ENCODE measurements at places on chromosomes 4 and X.
A peak's percentile ranks its signal among the peaks of the same experiment; 100 is the strongest.

GRCh38 chrX:3192835-3193234, 151.6 kb downstream of the ARSF start:
- no peak for DNase-seq

DNA sequence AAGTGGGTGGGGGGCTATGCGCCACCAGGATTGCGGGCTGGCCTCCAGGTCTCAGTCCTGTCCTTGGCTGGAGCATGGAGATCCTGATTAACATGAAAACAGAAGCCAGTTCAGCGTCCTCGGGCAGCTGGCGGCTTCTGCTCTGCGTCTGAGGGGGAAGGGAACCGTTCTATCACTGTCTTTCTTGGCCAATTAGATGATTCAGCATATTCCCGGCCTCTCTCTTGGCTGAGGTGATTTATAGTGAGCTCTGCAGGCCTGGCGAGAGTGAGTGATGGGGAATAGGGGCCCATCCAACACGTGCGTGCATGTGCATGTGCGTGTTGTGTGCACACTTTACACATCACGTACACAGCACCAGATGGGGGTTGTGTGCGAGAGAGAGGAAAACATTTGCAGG, 145.8 kb upstream of the ATP6AP2 start:
- no peak for DNase-seq

DNA sequence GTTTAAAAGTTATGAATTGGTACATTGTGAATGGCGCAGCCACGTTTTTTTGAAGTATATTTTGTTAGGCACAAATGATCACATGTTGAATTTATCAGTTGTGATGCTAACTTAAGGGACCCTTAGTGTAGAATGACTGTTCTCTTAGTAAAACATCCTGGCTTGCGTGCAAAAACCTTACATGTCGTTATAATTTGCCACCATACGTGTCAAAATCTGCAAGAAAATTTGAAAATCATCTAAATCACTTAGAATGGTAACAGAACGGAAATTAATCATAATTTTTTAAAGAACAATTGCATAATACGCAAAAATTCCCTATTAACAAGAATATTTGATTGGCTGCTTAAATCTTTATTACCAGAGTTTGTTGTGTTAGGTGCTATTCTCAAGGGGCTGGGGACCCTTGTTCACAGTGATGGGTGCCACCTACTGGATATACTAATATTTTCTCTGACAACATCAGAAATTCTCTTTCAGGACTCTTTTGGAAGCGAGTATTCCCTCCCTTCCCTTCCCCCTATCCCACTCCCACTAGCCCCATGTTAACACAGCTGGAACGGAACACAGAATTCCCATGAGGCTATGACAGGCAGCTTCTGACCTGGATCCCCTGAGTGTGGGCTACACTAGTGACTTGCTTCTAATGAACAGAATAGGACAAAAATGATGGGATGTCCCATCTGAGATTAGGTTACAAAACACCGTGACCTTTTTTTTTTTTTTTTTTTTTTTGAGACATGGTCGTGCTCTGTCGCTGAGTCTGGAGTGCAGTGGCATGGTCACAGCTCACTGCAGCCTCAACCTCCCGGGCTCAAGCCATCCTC, 71.8 kb downstream of the SUPT20HL2 start:
- peak; percentile 2 for DNase-seq

DNA sequence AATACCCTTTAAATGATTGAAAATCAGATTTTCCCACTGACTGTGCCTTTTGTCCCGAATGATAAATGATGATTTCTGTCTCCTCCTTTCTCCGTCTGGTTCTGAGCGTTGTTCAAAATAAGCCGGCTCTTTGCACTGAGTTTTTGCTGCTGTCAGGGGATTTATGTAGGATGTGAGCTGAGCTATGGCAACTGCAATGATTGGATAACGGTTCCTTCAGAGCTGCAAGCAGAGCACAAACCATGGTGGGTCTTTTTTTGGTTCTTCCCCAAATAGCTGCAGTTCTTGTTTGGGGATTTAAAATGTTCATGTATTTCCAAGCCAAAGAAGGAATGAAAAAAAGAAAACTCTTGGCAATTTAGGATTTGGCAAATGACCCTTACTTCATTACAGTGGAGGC, 124.5 kb upstream of the CASK start:
- no peak for DNase-seq

- no peak for DNase-seq
Measured at GRCh38 chrX:125293850-125294780, 25.6 kb upstream of the TEX13C start.

DNA sequence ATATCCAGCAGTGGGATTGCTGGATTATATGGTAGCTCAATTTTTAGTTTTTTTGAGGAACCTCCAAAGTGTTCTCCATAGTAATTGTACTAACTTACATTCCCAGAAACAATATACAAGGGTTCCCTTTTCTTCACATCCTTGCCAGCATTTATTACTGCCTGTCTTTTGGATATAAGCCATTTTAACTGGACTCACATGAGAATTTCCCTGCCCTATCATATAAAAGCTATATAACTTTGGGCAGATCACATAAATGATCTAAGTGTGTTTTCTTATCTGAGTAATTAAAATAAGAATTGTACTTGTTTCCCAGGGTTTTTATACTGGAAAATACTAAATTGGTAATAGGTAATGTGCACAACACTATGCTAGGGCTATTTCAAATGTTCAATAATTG, 25.4 kb downstream of the APOOL start:
- no peak for DNase-seq

GRCh38 chrX:129092242-129092641, 431.0 kb downstream of the SMARCA1 start:
- DNase-seq = no peak

GRCh38 chrX:105634180-105634579, 188.2 kb upstream of the NRK start:
- no peak for DNase-seq

DNA sequence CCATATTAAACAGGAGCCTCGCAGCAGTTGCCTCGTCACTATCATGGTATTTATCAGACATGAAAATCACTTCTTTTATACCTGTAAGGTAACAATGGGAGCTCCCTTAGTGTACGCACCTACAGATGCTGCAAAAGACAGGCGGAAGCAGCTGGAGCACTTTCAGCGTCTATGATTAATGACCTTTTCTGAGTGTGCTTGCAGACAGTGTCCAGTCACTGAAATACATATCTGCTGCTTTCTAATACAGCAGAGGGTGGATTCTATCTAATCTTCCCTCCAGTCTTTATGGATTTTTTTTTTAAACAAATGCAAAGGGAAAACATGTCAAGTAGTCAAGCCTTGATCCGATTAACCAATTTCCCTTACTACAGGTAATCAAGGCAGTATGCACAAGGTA, 24.1 kb downstream of the DCTD start:
- no peak for DNase-seq

GRCh38 chrX:19799319-19800182, 87.8 kb downstream of the SH3KBP1 start:
- no peak for DNase-seq

GRCh38 chrX:150790021-150790420, 96.8 kb downstream of the MTMR1 start:
- DNase-seq = no peak

DNA sequence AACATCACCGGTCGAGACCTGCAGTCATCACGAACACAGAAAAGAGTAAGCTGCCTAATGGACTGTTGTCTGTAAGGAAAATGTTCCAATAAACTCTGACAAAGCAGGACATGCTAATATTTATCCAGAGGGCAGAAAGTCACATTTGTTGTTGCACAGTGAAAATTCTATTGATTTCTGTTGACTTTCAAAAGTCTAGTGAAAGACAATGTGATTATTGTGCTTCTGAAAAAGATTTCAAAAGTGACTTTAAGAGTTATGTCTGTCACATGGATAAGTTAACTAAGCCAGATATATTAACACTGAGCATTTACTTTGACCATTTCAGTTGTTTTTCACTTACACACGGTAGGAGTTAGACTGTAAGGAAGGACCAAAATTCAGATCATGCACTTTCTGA, 9.3 kb upstream of the RFC1 start:
- no peak for DNase-seq

GRCh38 chrX:71251466-71251973, 2.4 kb downstream of the ZMYM3 start:
- no peak for DNase-seq

DNA sequence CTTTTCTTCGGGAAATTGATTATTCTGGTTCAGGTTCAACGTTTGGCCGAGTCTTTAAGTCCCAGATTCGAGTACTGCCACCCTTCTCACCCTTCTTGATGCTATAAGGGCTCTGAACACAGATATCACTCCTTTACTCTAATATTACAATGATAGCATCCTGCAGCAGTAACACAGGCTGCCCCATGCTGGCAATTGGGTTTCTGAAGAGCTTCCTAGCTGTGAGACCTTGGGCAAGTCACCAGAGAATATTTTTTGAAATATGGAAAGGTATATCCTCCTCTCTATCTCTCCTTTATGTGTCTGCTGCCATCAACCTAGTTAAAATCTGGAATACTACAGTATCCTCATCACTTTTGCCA, 297 bp upstream of the MTMR8 start:
- DNase-seq = no peak

- peak; percentile 5 for DNase-seq
Measured at GRCh38 chrX:8743126-8743732, 11.3 kb upstream of the ANOS1 start.

GRCh38 chr4:78432896-78433295, 118.7 kb upstream of the ANXA3 start:
- DNase-seq = peak; percentile 8

DNA sequence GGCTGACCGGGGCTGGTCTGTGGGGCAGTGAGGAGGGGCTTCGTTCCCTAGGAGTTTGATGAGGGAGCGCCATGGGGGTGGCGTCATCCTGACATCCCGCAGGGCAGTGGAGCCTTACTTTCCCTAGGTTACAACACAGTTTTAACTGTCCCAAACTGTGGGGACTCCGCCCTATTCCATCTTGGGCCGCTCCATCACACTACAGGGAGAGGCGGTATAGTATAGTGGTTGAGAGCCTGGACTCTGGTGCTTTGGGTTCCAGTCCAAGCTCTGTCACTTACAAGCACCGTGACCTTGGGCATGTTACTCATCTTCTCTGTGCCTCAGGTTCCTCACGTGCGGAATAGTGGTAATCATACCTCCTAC, 44.2 kb downstream of the ZNF185 start:
- DNase-seq = no peak

GRCh38 chr4:173461170-173461569, 62.3 kb upstream of the SCRG1 start:
- DNase-seq = no peak

DNA sequence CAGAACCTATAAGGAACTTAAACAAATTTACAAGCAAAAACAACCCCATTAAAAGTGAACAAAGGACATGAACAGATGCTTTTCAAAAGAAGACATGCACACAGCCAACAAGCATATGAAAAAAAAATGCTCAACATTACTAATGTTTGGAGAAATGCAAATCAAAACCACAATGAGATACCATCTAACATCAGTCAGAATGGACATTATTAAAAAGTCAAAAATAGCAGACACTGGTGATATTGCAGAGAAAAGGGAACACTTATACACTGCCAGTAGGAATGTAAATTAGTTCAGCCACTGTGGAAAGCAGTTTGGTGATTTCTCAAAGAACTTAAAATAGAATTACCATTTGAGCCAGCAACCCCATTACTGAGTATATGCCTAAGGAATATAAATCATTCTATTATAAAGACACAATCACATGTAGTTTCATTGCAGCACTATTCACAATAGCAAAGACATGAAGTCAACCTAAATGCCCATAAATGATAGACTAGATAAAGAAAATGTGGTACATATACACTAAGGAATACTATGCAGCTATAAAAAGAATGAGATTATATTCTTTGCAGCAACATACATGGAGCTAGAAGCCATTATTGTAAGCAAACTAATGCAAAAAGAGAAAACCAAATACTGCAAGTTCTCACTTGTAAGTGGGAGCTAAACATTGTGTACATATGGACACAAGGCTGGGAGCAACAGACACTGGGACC, 1509.4 kb downstream of the TECRL start:
- DNase-seq = no peak

DNA sequence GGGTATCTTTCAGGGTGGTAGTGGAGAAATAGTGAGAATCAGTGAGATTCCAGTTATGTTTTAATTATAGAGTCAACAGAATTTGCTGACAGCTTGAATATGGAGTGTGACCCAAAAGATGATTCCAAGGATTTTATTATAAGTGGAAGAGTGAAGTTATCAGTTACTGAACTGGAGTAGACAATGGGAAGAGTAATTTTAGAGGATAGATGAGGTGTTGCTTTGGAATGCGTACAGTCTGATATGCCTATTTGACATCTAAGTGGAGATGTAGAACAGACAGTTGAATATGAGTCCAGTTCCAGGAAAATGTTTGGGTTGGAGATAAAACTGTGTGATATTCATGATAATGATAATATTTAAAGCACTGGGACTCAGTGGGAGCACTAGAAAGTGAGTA, 174.2 kb downstream of the MAPK10 start:
- DNase-seq = no peak

GRCh38 chr4:93617606-93618005, 210.9 kb upstream of the ATOH1 start:
- no peak for DNase-seq

- no peak for DNase-seq
Measured at GRCh38 chr4:140071806-140072205, 82.2 kb downstream of the MAML3 start.

DNA sequence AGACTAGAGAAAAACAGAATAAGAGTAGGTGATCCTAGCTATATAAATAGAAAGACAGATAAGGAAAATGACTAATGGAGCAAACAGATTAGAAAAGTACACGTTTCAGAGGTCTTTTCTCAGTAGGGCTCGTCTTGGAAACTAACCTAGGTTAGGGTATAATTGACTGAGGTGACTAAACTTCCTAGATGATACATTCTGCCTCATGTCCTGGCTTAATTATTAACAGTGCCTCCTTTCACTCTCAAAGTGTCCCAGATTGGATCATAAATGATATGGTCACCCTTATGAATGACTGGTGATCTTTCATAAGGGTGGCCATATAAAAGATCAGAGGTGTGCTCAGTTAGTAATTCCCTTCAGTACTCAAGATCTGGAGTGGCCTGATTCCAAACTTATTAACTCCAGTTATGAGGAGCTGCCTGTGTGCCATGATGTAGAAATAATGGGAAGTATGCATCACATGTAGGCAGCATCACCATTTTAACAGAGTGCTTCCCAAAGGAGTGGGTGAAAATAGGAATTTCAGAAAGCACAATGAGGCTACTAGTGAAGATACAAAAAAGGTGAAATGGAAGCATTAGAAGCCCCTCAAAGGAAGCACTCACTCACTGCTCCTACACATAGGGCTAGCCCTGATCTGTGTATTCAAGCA, 14.7 kb upstream of the GRIA3 start:
- DNase-seq = peak; percentile 1

DNA sequence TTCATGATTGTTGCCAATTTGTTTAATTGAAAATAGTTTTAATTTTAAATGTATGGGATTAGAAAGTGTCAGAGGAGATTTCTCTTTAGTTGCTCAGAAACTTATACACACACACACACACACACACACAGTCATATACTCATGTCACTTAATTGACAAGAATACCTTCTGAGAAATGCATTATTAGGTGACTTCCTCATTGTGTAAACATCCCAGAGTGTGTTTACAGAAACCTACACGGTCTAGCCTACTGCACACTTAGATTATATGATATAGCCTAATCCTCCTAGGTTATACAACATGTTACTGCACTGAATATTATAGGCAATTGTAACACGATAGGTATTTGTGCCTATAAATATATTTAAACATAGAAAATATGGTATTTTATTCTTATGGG, 1327.4 kb downstream of the FSTL5 start:
- no peak for DNase-seq

- DNase-seq = no peak
Measured at GRCh38 chr4:87716371-87717265, 66.5 kb downstream of the DMP1 start.

- DNase-seq = no peak
Measured at GRCh38 chr4:180798036-180798577, 1445.1 kb upstream of the TENM3 start.
